GDM1 (cell line): ENCODE measurements at places on chromosomes 5 and 9.

- no peak for DNase-seq
Observed at GRCh38 chr5:969408-969839, 39.2 kb upstream of the NKD2 start.

DNA sequence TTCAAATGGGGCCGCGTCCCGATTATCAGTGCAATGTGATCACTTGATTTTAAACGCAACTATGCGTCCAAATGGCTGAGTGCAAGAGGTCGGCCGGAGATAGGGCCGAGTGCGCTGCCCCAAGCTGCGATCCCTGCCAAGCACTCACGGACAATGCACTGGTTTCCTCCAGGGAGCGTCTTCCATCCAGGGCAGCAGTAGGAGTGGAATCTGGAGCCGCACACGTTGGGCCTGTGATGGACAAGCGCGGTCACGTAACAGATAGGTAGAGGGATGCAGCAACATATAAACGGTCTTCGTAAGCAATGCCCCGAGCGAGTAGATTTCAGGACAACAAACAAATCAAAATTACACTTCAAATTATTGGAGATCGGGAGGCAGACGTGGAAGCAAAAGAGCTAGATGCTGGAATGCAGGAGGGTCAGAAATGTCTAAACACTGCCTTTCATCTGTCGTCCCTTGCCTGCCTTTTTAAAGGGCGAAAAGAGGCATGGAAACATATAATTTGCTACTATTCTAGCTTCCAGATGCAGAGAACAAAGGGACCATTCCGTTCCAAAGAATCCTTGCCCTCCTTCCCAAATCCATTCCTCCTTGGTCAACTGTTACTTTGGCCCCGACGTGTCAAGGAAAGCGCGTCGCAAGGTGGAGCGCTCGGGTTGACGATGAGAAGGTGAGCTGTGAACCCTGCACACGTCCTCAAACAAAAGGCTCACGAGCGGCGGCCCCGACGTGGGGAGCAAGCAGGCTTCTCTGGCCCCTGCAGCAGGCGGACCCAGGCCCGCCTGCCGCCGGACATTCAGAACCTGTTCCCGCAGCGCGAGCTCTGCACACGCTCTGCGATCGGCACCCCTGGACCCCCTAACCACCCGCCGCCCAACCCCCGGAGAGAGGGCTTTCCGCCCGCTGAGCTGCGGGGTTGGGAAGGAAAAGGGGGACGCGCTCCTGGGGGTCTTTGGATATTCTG is 1.5 kb downstream of the FBN2 start:
- DNase-seq: no peak

DNA sequence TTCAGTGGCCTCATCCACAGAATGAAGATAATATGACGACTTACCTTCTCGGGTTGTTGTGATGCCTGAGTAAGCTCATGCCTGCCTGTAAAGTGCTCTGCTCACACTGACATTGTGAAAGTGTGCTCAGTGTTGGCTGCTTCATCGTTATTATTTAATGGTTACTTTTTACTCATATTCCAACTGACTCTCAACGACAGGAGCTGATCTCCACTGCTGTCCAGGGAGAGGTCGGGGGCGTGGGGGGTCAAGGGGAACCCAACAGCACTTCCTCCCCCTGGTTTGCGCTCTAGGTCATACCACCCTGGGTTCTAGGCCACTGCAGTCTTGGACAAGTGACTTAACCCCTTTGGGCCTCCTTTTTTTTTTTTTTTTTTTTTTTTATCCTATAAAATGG is 52.9 kb upstream of the ANGPTL2 start:
- no peak for DNase-seq

GRCh38 chr9:3455717-3456116 is 70.1 kb downstream of the RFX3 start:
- DNase-seq: no peak

DNA sequence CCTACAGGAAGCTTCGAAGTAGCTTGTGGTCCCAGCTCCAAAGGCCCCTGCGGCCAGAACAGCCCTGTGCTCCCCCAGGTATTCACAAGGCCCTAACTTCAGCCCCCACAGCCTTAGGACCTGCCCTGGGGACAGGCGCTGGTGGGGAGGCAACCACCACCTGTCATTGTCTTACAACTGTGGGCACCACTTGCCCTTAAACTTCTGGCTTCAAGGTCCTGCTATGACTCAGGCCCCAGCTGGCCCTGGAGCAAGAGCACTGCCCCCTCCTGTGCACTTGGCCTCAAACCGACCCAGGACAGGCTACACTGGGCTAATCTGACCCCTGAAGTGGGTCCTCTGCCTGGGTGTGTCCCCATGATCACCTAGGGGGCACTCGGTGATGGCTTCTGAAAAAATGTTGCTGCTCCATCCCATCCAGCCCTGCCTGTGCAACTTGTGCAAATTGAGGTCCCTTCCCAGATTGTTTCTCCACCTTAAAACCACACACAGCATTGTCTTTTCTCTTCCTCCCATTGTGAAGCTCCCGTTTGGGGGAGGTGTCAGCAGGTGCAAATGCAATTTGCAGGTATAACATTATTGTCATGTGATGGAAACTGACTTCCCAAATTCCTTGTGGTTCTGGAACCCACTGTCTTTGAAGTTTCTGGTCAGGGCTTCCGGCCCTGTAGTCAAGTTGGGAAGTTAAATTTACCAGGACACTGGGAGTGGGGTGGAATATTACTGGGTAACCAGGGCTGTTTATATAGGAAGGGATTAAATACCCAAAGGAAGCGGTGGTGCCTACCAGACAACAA is 1.1 kb upstream of the PROB1 start:
- DNase-seq: no peak

- DNase-seq: no peak
Observed at GRCh38 chr9:108913391-108913790, 20.5 kb downstream of the ELP1 start.

DNA sequence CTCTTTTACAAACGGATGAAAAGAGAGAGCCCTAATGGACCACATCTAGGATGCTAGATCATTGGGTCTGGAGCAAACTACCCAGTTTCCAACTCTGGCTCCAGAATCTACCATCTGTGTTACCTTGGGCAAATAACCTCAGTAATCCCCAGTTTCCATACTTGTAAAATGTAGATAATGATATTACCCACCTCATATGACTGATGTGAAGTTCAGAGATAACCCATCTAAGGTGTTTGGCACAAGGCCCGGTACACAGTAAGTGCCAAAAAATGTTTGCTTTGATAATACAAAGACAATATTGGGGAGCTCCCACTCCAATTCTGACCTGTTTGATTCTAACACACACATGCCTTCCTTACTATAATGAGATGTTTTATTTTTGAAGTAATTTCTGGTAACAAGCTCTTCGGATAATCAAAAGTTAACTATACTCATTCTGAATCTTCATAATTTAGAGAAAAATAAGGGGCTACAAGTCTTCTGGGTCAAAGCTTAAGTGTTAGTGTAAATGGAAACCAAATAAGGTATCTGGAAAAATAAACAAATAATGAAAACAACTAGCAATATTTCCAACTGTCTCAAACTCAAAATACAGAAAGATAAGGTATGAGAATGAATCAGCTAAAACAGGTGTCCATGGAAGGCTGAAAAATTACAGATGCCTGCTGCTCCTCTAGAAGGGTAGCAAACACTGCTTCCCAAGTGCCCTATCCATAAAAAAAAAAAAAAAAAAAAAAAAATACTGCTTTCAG is 30.4 kb downstream of the ELL2 start:
- no peak for DNase-seq

- DNase-seq: no peak
Observed at GRCh38 chr5:60339691-60340201, 360.2 kb downstream of the DEPDC1B start.

DNA sequence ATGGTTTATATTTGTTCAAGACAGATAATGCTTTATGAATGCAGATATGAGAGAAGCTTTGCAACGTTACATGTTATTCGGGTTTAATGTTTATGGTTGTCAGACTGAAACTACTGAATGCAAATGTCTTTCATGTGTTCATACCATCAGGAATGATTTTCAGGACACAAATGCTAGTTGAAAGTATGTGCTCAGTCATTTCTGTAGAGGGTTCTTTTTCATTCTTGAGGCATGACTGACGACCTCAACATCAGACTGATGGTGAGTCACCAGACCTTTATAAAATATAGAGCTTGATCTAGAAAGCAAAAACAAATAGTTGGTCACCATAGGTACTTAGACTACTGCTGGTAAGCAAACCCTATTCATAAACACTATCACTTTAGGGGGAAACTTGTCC is 287.3 kb upstream of the NUDT12 start:
- DNase-seq: no peak

DNA sequence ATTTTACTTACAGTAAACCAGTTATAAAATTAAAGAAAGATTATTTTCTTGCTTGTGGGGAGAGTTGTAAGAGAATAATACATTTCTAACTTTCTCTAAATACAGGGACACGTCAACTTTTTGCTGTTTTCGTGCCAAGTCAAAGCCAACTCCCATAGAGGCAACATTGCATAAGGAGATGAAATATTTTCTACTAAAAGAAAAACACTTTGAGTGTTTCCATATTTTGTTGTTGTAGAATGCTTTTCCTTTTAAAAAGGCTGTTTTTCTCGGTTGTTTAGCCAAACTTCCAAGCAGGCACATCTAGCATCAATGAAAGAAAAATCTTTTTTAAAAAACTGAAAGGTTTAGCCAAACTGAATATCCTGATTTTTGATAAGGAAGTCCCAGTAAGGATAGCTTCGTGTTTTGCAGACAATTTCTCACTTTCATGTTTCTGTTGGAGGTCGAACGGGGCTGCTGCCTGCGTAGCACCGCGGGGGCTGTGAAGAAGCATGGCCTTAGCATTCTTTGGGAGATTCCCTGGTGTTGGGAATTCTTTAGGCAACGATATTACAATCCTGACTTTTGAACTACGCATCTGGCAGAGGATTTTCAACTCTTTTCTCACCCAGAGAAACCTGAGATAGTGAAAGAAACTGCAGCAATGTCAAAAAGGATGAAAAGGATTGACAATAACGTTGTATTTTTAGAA is 108.1 kb upstream of the FBXL7 start:
- no peak for DNase-seq

- DNase-seq: no peak
Observed at GRCh38 chr5:144304688-144305087, 134.0 kb downstream of the KCTD16 start.

DNA sequence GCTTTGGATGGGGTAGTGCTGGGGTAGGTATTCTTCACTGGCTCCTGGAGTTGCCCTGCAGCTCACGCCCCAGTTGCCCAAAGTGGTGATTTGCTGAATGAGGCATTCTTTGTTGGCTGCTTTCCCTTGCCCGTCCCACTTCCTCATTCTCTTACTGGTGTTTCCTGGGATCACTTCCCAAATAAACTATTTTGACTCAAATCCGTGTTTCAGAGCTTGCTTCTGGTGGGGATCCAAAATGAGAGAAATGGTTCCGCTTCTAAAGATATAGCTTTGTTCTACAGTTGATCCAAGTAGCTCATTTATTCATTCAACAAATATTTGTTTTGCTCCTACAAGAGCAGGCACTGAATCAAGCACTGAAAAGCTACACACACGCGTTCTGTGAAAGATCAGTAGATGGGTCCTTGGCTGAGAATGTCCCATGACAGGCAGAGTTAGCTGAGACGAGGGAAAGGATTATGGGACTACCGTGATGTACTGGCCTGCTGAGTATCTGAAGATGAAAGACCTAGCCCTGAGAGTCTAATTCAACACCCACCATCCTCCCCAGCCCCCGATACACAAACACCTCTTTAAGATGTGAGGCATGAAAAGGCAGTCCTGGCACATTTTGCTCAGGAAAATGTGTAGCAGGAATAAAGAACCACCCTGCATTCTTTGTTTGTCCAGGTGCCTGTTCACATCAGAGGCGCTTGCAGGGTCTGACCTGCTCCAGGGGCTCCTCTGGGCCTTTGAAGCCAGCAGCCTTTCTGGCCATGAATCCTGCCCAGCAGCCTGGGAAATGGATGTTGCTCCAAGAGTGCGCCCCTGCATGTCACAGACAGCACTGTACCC is 143.1 kb upstream of the RANBP3L start:
- no peak for DNase-seq

- no peak for DNase-seq
Observed at GRCh38 chr9:77891128-77891800, 140.3 kb downstream of the GNAQ start.

DNA sequence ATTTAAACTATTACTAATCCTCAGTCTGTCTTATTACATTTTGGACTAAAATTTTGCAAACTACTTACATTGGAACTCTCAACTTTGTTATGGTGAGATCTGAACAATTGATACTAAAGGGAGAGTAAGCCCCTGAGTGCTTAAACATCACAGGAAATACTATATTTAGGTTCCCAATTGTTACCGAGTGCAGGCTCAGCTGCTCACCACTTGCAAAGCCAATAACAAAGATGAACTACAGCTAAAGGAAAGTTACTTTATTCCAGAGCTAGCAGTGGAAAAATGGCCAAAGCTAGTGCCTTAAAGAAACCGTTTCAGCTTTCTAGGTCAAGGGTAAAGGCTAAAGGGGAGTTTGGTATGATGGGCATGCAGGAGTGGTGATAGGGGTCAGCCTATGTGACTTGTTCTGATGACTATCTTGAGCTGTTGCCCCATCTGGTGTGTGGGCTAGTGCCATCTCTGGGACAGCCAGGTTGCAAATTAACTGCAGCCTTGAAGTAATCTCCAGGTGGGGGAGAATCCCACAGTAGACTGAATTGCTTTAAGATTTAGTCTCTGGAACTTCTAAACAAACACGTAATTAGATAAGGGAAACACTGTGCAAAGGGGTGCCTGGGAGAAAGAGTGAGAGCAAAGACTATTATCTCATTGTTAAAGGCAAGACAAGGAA is 7.8 kb upstream of the NDUFB6 start:
- DNase-seq: no peak
